Activated CD4-positive, CD25-positive, alpha-beta regulatory T cell treated with anti-CD3 and anti-CD28 coated beads, Interleukin-2, amount 50 U/mL, for 16 hours (primary cell): ENCODE measurements at places on chromosomes 16 and 17.

GRCh38 chr17:73099511-73099910 lies 7.0 kb upstream of the SLC39A11 start:
- no peak for DNase-seq

- DNase-seq: no peak
Measured at GRCh38 chr17:81859906-81860755, at the start of gene P4HB. Gene P4HB, minus strand, starts transcription at chr17:81860535. Its CDS starts 64 bp downstream, at chr17:81860471.

GRCh38 chr16:31461201-31461920 lies 2.1 kb downstream of the ARMC5 start:
- no peak for DNase-seq

DNA sequence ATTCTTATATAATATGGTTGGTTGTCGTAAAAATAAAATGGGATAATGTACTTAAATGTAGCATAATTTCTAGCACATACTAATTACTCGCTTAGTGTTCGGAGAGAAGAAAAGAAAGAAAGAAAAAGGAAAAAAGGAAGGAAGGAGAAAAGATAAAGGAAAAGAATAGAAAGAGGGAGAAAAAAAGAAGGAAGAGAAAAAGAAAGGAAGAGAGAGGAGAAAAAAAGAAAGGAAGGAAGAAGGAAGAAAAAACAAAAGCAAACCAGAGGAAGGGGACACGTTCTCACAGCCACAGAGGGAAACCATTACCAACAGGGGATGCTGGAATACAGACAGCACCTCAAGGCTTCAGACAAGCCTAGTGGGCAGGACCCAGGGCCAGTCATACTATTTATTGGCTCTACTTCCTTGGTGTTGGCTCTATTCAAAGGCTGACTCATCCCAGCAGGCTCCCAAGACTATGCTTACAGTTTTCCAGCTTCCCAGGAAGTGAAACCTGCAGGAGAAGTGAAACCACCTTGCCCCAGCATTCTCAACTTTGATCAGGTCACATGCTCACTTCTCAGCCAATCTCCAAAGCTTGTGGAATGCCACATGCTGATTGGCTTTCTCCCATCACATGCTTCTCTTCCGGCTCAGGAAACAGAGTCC lies 273.5 kb upstream of the IRX5 start:
- no peak for DNase-seq

GRCh38 chr17:78168903-78169793 lies 767 bp downstream of the SYNGR2 start:
- DNase-seq: no peak

GRCh38 chr17:61122326-61122913 lies 277.2 kb upstream of the TBX2 start:
- no peak for DNase-seq

GRCh38 chr17:31008374-31009041 lies 37.7 kb downstream of the RNF135 start:
- DNase-seq: peak; percentile 5

GRCh38 chr17:56026915-56027314 lies 126.4 kb upstream of the ANKFN1 start:
- no peak for DNase-seq

DNA sequence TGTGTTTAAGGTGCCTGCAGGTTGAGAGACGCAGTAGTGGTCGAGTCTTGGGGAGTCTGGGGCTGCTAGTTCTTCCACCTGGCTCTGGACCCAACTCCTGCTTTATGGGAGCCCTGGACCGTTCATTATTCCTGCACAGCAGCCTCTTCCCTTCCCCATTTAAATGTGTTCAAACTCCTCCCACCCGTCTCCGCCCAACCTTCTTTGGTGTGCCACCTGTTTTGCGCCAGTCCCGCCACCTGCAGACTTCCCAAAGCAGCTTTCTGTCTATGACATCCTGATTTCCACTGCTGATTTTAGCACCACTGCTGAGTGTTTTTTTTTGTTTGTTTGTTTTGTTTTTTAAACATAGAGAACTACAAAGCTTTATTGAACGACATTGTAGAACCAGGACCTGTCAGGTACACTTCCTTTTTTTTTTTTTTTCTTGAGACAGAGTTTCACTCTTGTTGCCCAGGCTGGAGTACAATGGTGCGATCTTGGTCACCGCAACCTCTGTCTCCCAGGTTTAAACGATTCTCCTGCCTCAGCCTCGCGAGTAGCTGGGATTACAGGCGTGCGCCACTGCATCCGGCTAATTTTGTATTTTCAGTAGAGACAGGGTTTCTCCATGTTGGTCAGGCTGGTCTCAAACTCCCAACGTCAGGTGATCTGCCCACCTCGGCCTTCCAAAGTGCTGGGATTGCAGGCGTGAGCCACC lies 12.8 kb downstream of the ADORA2B start:
- DNase-seq: no peak

DNA sequence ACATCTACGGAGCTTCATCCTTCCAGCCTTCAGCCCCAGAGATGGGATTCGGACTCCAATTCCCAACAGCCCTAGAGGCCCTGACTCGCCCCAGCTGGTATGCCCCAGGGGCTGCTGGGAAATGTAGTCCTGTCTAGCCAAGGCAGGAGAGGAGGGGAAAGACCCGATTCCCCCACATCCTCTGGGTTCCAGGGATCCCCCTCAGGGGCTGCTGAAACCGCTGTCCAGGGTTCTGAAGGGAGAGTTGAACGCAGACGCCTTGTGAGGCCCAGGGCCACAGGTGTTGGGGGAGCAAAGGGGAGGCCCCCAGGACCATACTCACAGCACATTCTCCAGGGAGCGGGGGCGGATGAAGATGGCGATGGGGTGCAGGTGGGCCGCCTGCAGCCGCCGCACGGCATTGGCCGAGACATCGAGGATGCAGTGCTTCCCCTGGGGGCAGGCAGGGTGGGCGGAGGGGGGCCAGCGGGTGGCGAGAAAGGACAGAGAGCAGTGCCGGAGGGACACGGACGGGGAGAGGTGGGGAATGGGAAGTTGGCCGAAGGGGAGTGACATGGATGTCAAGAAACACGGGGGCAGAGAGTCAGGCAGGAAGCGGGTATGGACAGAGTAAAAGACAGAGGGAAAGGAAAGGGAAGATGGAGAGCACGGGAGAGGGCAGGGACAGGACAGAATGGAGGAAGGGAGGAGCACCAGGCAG lies 12.6 kb upstream of the ASGR1 start:
- DNase-seq: no peak

DNA sequence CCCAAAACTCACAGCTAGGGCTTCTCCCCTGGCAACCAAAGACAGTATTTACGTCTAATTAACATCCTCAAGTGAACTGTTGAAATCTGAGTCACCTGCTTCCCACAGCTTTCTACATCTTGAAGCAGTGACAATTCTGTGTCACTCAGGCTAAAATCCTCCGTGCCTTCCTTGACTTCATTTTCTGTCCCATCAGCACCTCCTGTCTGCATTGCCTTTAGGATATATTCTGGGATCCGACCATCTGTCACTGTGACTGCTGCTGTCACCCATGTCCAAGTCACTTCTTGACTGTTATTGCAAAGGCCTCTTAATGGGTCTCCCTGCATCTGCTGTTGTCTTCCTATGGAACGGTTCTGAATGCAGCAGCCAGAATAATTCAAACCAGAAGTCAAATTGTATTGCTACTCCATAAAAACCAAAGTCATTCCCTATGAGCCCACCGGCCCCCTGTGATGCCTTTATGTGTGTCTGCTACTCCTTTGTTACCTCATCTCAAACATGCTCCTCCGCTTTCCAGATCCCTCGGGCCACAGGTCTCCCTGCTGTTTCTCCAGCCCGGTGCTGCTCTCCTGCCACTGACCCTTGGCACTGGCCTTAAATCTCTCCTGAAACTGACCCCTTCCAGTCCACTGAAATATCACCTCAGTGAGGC lies 56.9 kb downstream of the WWP2 start:
- no peak for DNase-seq

GRCh38 chr16:8572063-8572918 lies 18.0 kb downstream of the TMEM114 start:
- DNase-seq: no peak

GRCh38 chr17:43019418-43019817 lies 2.8 kb downstream of the VAT1 start:
- no peak for DNase-seq

- DNase-seq: no peak
Measured at GRCh38 chr17:4001048-4001590, 36.9 kb upstream of the ATP2A3 start.

DNA sequence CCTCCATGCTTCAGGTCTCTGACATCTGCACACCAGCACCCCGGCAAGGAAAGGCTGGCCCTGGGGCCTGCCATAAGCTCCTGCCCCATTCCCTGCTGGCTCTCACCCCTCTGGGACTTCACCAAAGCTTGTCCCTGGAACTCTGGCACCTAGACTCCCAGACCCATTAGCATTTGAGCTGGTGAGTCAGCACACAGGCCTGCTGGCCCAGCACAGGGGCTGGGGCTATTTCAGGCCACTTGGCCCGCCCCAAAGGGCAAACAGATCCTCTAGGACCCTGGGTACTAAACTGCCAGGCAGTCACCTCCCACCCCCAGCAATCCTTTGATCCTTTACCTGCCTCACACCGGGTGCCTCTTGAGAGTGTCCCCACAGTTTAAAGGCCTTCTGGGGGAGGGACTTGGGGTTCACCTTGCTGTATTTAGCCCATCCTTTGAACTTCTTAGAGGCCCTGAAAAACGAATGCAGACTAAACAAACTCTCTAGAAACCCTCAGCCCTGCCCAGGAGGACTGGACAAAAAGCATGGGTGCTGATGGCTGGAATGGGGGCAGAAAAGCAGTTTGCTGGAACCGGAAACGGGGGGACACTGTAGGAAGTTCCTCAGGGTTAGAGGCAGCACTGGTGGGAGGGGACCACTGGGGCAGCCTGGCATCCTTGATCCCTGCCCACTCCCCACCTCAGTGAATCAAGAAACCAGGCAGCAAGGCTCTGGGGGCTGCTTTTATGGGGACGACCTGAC lies 3.2 kb upstream of the SAMD14 start:
- DNase-seq: no peak

GRCh38 chr17:38444151-38444550 lies 15.9 kb downstream of the ARHGAP23 start:
- peak; percentile 16 for DNase-seq

GRCh38 chr16:54437401-54437800 lies 150.8 kb upstream of the IRX3 start:
- no peak for DNase-seq

- no peak for DNase-seq
Measured at GRCh38 chr17:80277751-80278671, 17.4 kb downstream of the RNF213 start.

DNA sequence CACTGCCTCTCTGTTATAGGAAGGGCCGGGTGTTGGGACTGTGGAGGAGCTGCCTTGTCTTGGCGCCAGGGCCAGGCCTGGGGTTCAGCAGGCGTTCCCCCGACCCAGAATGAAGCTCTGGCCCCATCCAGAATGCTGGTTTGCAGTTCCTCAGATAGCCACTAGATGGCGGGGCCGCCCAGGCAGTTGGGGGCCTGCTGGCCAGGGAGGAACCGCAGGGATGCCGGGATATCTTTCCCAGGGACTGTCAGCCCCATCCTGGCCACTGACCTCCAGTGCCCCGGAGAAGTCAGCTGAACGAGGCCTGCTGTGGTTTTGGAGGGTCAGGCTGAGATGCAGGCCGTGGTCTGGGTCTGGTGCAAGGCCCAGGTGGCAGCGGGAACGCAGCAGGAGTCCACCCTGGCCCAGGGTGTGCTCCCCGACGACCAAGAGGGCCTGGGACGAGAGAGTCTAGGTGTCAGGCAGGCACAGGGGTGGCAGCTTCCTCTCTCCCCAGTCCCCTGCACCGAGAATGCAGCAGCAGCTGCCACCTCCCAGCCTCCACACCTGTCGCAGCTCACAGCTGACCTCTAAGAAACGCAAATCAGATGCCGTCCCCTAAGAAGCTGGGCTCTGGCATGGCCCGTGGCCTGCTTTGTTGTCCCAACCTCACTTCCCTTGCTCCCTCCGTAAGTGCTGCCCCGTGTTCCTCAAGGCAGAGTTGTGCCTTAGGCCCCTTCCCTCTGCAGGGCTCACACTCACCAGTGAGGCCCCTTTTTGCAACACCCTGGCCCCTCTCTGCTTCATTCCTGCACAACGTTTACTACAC lies 51.2 kb downstream of the RMI2 start:
- peak; percentile 51 for DNase-seq

- no peak for DNase-seq
Measured at GRCh38 chr17:53630115-53630514, 192.6 kb upstream of the KIF2B start.

- DNase-seq: no peak
Measured at GRCh38 chr16:12902511-12903372, 1.3 kb downstream of the SHISA9 start.

DNA sequence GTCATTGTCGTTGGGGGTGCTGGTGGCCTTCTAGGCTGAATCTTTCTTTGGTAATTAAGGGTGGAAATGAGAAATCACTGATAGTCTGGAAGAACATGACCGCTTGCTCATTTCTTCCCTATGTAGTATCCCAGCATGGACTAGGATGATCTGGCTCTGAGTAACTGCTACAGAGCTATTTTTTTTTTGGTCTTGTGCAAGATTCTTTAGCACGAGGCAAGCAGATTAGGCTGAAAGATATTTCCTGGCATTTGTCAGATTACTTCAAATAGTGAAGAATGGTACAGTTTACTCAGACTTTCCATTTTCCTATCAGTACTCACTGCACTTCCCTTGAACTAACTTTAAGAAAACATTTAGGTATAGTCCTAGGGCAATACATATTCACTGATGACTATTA lies 89.0 kb downstream of the SYCE1L start:
- DNase-seq: no peak

DNA sequence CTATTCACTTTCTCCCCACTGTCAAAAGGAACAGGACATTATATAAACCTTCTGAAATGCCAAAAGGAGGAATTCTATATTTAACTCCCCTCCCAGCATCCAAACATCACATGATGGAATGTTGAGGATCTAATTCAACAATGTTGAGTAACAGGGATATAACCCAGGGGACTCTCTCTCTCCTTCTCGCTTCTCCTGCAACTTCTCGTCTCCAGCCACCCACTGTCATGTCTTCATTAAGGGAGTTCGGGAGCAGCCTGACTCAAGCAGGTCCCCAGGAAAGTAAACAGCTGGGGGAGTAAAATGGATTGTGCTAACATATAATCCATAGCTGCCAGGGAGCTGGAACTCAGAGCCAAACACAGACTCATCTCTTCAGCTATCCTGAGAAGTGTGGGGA lies 51.7 kb downstream of the GRIN2A start:
- DNase-seq: no peak

- DNase-seq: no peak
Measured at GRCh38 chr17:46834846-46835245, 16.4 kb upstream of the WNT3 start.

DNA sequence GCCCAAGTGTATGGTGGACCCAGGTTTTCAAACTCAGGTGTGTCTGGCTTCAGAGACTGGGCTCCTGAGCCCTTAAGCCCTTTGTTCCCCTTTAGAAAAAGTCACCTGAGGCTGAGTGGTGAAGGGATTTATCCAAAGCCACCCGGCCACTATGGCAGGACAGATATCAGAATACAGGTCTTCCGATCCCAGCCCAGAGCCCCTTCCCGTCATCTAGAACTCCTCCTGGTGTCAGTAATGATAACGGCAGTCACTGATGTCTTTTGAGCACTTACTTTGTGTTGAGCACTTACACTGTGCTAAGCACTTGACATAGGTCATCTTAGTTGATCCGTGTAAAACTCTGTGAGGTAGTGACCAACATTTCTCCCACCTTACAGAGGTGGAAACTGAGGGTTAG lies 16.6 kb downstream of the NOD2 start:
- DNase-seq: no peak

- DNase-seq: no peak
Measured at GRCh38 chr17:15912416-15912955, 32.4 kb upstream of the ADORA2B start.

GRCh38 chr16:58200004-58200797 lies 2.3 kb upstream of the CSNK2A2 start:
- no peak for DNase-seq
